KBM-7 (cell line): ENCODE measurements at places on chromosomes 16 and 17.

- no peak for DNase-seq
These were observed 8.5 kb downstream of the TBKBP1 start for GRCh38 chr17:47702391-47702995.

DNA sequence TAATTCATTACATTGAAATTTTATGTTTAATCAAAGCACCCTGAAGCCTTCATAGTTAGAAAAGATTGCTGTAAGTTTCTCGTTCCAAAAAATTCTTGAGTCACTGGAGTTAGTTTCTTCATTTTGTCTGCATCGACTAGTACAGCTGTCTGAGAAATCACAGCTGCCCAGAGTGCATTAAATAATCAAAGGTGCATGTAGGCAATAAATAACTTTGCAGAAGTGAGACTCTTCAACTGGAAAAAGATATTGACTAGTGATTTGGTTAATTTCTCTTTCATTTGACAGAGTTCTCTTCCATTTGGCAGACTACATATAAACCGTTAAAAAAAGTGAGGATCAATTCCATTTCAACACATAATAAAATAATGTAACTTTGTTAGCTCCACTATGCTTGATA, 234.0 kb downstream of the CNTNAP4 start:
- no peak for DNase-seq

- DNase-seq = no peak
These were observed 226.1 kb upstream of the TOX3 start for GRCh38 chr16:52773026-52773425.

GRCh38 chr17:68499587-68499986, 12.6 kb upstream of the PRKAR1A start:
- DNase-seq = no peak
